Activated CD4-positive, alpha-beta T cell treated with anti-CD3 and anti-CD28 coated beads for 4 hours (primary cell): ENCODE measurements at places on chromosomes 7 and 10.

GRCh38 chr10:31381766-31382316, 62.8 kb downstream of the ZEB1 start:
- no peak for DNase-seq

- no peak for DNase-seq
Measured at GRCh38 chr10:120511165-120511564, 54.1 kb downstream of the PLPP4 start.

DNA sequence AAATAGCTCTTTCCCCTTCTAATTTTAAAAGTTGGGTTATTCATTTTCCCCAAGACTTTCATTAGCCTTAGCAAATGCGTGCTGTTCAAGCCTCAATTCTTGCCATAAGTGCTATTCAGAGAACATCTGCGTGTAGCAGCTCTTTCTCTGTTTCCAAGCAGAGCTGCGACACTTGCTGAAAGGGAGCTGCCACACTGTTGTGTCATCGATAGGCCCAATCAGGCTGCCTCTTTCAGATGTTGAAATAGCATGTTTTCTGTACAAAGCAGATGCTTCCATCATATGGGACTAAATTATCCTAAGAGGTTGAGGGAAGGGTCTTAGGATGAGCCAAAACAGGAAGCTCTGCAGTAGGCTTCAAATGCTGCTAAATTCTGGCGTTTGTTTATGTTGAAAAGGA, 220.9 kb upstream of the CDC14C start:
- no peak for DNase-seq

GRCh38 chr7:146414373-146414772, 297.8 kb downstream of the CNTNAP2 start:
- DNase-seq = no peak

- no peak for DNase-seq
Measured at GRCh38 chr10:21379143-21379542, 146.3 kb downstream of the SKIDA1 start.

DNA sequence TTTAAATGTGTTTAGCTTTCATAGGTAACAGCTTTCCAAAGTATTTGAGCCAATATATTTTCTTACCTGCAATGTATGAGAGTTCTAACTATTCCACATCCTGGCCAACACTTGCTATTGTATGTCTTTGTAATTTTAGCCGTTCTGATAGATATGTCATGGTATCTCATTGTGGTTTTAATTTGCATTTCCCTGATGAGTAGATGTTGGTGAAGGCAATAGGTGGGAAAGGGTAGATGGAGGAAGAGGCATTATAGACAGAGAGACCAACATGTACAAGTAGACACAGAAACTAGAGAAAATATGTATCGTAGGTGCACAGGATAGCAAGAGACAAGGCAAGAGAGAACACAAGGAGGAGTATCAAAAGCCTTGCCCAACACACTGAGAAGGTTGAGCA, 54.8 kb upstream of the CCDC71L start:
- DNase-seq = no peak

- DNase-seq = no peak
Measured at GRCh38 chr7:155848691-155849669, 36.7 kb upstream of the SHH start.

- no peak for DNase-seq
Measured at GRCh38 chr7:3415861-3416312, 114.8 kb downstream of the SDK1 start.

DNA sequence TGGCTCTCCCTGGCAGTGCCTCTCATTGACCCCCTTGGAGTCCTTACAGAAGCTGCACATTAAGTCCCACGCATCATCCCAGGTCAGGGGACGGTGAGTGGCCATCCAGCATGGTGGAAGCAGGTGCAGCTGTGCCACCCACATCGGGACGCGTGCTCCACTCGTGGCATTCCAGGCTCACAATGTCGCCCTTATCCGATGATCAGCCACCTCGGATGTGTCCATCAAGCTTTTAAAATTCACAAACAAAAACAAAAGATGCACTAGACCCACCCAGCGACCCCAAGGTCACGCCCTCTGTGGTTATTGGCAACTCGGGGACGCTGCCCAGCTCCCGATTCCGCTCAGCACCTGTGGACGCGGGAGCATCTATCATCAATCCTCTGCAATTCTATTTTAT, 530.9 kb downstream of the PTPRN2 start:
- DNase-seq = no peak

- no peak for DNase-seq
Measured at GRCh38 chr7:32228601-32229000, 158.4 kb upstream of the PDE1C start.

- no peak for DNase-seq
Measured at GRCh38 chr7:138166681-138167080, 90.4 kb downstream of the AKR1D1 start.

DNA sequence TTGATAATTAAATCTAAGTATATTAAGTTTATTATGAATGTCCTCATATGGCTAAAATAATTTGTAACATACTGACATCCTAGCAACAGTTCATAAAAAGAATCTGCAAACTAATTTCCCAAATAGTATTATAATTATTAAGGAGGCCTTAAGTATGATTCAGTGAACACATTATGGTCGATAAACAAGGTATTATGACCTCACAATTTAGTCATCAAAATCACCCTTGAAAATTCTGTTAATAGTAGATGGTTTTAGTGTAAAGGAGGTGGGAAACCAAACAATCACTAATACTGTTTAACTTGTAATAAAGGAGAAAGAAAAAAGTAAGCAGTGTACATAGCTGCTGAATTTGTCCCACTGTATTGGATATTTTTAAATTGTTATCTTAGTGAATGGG, 2.1 kb downstream of the ETV1 start:
- DNase-seq = no peak

- peak; percentile 40 for DNase-seq
Measured at GRCh38 chr7:37359662-37360444, 88.8 kb downstream of the ELMO1 start.

DNA sequence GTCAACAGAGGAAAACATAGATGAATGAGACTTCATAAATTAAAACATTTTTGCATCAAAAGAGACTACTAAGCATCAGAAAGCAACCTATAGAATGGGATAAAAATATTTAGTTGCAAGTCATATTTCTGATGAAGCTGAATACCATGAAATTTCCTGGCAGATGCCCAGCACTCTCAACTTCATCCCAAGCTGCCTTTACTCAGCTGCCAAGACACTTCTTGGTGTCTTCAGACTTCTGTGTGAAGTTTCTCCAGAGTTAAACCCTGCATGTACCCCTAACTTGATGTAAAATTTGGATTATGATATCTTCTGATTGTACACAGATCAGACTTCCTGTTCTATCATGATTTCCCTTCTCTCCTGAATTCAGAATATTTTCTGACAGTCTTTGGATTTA, 73.2 kb downstream of the AKR1C4 start:
- no peak for DNase-seq

DNA sequence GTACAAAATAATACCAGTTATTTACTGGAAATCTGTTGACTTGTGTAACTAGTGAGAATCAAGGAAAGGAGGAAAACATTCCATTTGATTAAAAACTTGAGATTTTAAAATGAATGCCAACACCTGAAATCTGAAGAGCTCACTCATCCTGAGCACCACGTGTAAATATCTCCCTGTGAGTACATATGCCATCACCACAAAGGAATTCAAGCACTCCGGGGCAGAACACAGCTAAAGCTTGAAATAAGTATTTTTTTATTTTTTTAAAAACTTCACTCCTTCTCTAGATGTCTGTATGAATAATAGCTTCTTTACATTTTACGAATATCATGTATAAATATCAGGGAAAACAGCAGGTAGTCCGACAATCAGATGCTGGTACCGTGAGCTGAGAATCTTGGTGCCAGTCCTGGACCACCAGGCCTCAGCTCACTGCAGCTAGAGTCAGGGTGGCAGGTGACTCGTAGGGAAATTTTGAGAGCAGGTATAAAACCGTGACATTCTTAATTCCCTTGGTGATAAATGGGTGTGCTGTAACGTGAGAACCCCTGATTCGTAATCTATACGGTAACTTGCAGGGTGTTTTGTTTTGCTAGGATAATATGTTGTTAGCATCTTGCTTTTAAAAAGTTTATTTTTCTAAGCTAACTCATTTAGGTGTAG, 12.7 kb downstream of the LMTK2 start:
- DNase-seq = no peak

DNA sequence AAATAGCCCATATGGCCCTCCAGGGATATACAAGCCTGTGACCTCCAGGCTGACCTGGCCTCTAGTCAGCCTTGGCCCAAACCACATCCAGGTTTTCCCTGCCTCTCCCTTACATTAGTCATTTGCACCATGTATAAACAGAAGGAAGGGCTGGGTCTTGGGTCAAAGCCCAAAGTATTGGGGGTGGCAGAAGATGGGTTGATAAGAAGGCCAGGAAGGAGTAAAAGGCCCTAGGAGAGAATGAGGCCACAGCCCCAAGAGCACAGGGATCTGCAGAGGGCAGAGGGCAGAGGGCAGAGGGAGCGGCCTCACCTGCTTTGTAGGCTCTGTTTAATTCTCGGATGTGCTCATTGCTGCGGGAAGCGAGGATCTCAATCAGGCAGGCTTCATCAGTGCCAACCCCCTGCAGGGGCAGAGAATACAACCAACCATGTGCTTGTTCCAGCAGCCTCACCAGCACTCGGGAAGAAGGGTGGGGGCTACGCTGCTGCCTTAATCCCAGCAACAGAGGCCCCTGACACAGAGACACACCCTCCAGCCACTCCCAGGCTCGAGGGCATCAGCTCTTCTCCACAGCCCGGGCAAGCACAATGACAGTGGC, 31.3 kb downstream of the PLAC9 start:
- no peak for DNase-seq

- DNase-seq = no peak
Measured at GRCh38 chr7:55260676-55261385, 104.3 kb upstream of the LANCL2 start.

DNA sequence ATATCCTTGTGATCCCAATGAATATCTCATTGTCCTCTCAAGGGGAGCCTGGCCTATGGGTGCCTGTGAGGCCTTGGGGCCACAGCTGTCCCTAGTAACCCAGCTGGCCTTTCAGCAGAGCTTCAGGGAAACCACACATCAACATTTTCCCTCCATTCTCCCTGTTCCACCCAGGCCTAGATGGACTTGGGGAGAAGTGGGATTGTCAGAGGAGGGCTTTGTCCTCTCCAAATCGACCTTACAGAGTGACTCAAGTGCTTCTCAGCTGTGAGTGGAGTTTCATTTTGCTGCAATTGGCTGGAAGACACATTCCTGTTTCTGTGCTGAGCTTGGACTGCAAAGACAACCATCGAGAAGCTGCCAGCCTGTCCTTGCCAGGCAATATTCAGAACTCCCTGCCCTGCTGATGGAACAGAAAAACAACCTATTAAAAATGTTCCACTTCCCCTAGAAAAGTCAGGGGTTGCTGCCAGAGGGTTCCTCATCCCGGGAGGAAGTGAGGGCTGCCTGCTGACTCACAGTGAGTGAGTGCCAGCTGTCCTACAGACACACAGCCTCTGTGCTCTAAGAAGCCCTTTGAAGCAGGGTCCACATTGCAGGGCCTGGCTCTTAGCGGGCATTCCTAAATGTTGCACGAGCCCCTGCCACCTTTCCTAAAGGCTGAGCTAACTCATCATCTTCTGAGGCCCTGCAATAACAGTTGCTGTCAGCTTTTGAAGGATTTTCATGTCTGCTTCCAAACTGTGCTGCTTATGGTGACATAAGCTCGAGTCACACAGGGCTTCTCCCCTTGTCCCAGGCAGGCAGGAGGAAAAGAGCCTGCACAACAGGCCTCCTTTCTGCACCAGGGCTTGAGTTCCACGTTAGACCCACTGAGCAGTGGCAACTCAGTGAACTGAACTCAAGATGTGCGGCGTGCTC, 20.5 kb downstream of the STRA8 start:
- DNase-seq = no peak

DNA sequence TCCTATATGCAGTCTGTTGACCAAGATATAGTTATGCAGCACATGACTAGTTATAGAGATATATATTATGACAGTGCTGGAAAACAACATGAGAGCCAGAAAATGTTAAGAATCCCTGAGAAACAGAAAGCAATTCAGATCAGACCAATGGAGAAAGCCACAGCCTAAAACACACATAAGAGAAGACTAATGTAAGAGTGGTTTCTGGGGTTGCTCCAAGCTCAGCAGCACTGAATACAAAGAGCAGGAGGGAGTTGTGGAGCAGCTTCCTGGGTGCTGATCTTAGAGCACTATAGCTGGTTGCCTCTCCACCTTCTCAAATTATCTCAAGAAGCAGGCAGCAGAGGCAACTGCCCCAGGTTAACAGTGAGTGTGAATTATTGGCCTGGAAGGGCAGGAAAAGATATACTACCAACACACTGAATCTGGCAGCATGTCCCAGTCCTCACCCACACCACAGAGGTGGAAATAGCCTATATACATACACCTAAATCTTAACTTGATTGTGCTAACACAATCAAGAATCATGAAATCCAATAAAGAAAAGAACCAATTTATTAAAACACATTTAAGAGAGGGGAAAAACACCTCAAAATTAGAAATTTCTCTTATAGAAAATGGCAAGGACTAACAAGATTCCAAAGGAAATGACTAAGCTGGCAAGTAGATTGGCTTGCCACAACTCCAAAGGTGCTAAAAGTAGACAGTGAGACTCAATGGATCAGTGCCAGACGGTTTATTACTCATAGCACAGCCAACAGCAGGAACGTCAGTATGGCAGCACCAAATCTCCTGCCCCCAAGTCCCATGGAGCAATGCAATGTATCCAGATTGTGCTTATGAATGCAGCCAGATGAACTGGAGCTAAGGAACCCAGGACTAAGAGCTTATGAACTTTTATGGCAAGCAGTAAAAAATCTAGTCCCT, 5.1 kb downstream of the PTTG1IP2 start:
- no peak for DNase-seq

GRCh38 chr10:62010366-62010765, 108.9 kb downstream of the ARID5B start:
- DNase-seq = no peak

DNA sequence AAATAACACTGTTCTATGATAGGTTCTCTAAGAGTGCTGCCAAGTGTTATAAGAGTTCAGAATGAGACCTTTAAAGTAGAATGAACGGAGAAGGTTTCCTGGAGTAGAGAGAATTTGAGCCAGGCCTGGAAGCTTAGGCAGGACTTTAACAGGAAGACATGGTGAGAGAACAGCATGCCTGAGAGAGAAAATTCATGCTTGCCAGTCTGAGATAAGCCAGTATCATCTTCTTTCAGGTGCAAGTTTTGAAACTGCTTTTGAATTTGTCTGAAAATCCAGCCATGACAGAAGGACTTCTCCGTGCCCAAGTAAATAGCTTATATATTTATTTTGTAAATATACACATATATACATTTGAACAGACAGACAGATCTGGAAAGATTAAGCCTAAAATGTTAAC, 22.1 kb downstream of the ARMC10 start:
- no peak for DNase-seq

- no peak for DNase-seq
Measured at GRCh38 chr7:154338701-154339506, 286.7 kb downstream of the DPP6 start.

GRCh38 chr10:86315549-86315942, 51.0 kb downstream of the GRID1 start:
- no peak for DNase-seq

- DNase-seq = no peak
Measured at GRCh38 chr7:113392841-113393540, 274.6 kb upstream of the SMIM30 start.

- no peak for DNase-seq
Measured at GRCh38 chr7:99003419-99003818, 125.1 kb downstream of the TRRAP start.
